NCI-H187 treated with DMSO at 0.1 percent for 48 hours (cell line): ENCODE measurements at places on chromosomes 7 and 10.
A peak's percentile ranks its signal among the peaks of the same experiment; 100 is the strongest.

DNA sequence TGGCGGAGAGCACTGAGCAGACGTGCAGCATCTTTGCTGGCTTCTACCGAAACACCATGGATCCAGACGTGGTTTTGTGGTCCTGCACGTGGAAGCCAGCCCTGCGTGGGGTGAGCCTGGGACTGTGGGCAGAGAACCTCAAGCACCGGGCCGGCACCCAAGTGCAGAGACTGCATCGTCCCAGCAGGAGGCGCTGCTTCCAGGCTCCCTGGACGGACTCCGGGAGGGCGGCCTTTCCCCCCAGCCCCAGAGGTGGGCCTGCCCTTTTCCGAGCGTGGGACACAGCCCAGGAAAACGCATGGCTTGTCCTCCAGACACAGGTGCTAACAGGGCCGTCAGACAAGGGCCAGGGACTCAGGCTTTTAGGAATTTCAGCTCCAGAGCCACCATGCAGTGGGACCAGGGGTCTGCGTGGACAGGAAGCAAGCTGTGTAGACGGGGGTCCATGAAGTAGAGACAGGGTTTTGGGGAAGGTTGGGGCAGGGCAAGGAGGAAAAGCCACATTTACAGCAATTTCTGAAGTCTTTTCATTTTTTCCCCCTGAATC is 303.9 kb downstream of the WDR37 start:
- no peak for DNase-seq

DNA sequence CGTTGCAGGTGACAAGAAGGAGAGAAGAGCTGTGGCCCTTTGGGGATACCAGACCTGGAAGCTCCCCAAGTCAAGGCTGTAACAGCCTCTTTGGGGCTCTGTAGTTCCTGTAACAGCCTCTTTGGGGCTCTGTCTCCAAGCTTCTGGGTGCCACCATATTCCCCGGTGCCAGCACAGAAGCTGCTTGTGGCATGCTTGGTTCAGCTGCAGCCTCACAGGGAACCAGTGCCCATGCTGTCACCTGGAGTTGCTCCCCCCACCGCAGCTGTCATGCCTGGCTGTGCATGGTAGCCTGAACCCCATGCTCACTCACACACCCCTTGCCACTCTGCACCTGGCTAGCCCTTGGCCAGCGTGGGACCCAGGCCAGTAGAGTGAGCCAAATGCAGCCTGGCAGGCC is 109.1 kb downstream of the ELAPOR2 start:
- no peak for DNase-seq

DNA sequence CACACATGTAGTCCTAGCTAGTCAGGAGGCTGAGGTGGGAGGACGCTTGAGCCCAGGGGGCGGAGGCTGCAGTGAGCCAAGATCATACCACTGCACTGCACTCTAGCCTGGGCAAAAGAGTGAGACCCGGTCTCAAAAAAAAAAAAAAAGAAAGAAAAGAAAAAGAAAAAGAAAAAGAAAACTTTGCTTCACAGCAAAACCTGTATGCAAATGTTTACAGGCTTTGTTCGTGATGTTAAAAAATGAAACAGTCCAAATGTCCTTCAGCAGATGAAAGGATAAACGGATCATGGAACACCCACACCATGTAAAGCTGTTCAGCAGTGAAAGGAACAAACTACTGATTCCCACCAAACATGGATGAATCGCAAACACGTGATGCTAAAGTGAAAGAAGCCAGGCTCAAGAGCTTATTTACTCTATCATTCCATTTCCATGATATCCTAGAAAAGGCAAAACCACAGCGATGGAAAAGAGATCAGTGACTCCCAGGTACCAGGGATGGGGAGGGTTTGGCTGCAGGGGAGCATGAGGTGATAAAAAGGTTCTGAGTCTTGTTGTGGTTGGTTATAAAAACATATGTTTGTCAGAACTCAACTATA is 15.1 kb downstream of the LRRC20 start:
- no peak for DNase-seq

DNA sequence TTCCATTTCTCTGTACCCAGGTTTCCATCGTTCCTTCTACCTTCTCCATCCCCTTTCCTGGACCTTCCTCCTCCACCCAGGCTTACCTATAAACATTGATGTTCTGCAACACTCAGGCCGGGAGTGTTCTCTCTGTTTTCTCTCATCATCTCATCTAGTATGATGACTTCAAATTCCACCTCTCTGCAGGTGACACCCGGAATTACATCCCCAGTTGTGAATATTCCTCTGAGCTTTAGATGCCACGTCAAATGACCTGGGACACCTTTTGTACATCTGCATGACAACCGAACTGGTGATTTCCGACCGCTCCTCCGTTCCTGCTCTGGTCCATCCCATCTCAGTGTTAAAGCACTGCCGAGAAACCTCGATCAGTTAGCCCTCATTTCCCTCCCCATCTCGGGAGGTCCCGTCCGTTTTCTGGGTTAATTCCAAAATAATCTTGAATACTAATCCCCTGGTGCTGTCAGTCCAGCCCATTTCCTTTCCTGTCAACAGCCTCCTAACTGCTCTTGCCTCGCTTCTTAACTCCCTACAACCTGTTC is 76.7 kb upstream of the SAMD8 start:
- DNase-seq = no peak

DNA sequence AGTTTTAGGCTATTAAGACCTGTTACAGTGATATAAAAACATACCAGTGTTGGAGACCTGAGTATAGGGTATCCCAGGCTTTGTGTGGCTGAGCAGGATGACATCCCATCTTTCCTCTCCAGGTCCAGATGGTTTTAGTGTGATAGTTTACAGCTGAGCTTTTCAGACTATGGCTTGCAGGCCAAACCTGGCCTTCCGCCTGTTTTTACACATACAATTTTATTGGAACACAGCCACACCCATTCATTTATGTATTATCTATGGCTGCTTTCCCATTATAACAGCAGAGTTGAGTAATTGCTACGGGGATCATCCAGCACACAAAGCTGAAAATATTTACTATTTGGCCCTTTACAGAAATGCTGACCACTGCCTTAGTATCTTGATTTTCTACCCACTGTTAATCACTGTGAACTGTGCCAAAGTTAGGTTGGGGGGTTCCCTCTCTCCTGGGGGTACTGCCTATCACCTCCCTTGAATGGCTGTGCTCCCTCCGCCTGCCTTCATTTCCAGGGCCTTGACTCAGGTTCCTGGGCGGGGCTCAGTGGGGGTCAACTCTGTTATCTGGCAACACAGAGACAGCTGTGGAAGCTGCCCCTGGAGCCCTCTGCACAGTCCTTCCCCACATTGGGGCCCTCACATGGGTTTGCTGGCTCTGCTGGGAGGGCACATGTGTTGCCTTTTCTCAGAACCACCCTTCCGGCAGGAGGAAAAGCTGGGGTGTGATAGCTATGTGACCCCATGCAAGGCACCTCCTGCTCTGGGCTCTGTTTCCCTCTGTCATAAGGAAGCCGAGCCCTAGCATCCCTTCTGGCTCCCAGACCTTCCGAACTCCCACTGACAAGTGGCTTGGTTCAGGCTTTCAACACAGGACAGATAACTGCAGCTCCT is 40.3 kb upstream of the SH2D4B start:
- no peak for DNase-seq

DNA sequence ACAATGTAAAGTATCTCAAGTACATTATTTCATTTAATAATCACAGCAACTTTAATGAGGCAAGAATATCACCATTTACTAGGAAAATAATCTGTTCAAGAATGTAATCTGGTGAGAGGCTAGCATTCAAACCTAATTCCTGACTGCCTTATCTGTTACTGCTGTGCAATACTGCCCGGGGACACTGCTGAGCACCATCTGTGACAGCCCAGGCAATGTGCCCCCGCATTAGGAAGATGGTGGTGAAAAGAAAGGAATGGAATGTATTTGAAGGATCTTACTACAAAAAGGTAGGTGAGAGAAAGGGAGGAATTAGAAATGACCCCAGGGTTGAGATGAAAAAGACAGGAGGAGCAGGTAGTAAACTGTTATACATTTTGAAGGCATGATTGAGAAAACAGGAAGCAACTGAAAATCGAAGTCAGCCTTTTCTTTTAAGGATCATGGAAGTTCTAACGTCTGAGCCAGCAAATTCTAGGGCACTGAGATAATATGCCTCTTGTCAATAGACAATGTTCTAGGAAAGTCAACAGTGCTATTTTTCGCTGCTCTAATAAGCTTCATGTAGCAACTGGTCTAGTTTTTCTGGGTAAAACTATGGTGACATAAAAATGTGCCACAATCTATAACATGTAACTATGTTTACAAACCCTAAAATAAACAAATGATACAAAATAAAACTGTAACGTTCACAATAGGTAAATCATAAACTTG is 90.4 kb downstream of the ETV1 start:
- no peak for DNase-seq

GRCh38 chr7:66145400-66146104 is 30.9 kb downstream of the CRCP start:
- no peak for DNase-seq

DNA sequence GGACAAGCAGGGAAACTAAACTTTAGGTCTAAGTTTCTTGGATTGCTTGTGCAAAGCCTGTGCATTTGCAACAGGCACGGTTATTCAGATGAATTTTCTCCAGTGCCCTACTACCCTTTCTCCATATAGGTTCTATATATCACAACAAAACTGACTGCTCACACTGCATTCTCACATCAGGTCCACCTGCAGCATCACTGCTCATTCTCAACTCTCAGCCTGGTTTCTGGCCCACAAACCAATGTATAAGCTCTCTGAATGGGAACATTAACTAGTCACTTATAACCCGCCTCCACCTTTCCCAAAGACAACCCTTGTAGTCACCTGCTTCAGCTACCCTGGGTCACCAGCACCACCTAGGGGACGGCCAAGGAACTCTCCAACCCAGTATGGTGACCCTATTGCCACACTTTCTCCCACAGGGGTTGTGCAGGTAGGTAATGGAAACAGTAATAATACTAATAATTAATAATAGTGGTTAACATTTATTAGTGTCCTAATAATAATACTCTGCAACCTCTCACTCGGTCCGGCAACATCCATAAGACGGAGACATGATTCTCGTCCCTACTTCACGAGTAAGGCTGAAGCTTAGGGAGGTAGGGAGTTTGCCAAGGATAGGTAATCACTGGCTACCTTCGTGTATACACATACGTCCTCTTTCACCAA is 97.3 kb downstream of the CLEC2L start:
- peak; percentile 40 for DNase-seq
